ENCODE measurements at places on chromosomes 7 and 10.

DNA sequence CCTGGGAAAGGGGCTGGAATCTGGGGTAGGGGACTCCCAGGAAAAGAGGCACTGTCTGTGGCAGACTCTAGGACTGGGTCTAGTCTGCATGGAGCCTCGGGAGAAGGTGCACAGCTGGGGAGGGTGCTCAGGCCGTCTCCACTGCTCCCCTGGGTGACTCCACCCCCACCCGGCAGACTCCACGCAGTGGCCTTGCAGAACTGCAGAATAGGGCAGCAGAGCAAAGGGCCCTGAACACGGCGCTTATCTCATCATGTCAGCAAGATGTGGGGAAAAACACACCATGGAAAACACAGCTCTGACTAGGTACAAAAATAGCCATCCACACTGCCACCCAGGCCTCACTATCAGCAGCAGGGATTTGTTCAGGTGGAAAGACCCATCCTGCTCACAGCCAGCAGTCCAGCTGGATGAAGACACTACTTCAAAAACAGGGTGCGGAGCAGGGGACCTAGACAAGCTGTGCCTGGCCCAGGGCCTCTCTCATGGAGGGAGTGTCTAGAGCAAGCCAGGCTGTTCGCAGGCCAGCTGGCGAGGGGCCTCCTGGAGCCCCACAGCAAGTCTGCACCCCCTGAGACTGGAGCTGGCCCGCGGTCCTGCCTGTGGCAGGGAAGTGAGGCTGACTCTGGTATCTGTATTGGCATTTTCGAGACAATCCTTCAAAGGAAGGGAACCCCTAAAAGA, 11.7 kb downstream of the MAT1A start:
- DNase-seq = no peak

DNA sequence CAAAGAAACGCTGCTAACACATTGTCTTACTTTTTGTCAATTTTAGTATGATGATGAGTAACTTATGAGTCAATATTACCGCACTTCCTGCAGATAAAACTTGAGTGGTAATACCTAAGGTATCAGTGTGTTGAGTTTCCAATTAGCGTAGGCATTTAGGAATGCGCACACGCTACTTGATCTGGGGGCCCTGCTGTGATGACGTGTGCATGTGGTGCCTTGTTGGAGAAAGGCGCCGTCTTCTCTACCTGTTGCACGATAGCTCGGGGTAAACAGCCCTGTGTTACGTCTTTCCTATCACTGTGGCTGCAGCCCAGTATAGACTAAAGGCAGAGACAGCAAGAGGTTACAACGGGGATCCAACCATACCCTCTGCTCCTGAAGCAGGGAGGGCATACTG, 476.8 kb upstream of the ADARB2 start:
- DNase-seq = no peak

GRCh38 chr10:131206111-131206995, 105.2 kb downstream of the TCERG1L start:
- no peak for DNase-seq

- peak; percentile 9 for DNase-seq
Measured at GRCh38 chr7:27173511-27173955, 587 bp downstream of the HOXA10 start.

GRCh38 chr7:47707583-47707982, 125.7 kb upstream of the TNS3 start:
- no peak for DNase-seq

- no peak for DNase-seq
Measured at GRCh38 chr10:94002156-94002555, 8.4 kb downstream of the PLCE1 start.

DNA sequence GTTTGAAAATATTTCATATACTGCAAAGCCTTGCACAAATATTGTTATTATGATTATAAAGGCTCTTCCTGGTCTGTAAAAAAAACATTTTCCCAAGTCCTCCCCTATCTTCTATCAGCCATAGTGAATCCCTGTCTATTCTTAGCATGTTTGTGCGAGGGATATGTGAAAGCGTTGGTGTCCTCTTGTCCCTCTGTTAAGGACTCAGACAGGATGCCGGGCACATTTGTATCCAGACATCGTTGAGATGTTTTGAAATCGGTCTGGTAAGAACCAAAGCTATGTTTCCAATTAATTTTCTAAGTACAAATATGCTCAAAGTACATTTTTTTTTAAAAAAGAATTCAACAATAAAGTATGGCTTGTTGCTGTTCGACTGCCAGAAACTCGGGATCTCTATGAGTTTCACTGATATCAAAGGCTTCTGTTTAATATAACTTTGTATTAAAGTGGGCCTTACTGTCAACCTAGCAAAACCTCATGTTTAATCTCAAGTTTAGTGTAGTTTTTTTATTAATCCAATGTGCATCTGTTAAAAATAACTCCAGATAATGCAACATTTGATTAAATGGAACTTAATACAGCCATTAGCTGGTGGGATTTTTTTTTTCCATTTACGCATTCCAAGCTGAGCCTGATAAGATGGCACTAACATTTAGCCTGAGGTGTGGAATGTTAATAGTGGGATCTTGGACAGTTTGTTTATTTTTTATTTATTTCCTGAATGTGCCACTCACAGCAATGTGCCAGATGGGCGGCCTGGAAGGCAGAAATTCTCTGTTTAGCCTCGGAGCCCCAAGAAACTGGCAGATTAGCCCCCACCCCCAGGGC, 754.3 kb downstream of the LRMDA start:
- no peak for DNase-seq

- no peak for DNase-seq
Measured at GRCh38 chr7:107622894-107623293, 37.7 kb upstream of the SLC26A4 start.

- no peak for DNase-seq
Measured at GRCh38 chr7:21939136-21939857, 6.4 kb downstream of the CDCA7L start.

DNA sequence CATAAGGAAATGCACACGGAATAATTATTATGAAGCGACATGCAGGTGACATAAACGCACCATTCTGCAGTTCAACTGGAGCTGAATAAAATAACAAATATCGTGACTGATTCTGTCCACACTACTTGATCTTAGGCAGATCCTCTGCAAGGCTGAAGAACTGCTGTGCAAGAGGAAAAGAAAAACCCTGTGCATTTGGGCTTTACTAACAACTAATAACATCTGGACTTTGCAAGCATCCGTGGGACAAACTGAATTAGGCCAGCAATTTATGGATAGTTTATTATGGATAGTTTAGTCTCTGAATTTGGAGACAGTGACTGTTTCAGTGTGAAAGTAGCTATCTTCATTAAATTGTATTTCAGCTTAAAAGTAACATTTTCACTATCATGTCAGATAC, 309.4 kb downstream of the SFMBT2 start:
- DNase-seq = no peak

DNA sequence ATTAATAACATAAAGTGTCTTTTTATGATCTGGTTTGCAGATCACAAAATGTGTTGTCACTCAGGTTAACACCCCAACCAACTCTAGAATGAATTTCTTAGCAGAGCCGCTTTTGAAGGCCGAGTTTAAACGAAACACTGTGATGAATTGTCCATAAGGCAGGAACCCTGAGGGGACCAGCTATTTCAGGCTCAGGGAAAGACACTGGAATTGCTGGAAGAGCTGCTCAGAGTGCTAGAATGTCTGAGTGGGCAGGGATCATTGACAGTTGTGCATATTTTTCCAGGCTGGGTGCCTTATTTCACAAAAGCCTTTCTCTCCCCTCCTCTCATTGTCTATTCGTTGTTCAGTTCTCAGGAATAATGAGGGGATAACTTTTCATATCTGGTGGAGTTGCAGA, 68.7 kb upstream of the PRKG1 start:
- no peak for DNase-seq

- no peak for DNase-seq
Measured at GRCh38 chr10:72309290-72310240, 35.8 kb downstream of the DDIT4 start.

GRCh38 chr10:33347211-33347610, 12.7 kb upstream of the NRP1 start:
- DNase-seq = no peak

- no peak for DNase-seq
Measured at GRCh38 chr7:43647673-43648472, 65.0 kb downstream of the STK17A start.

- DNase-seq = no peak
Measured at GRCh38 chr7:86592185-86592584, 51.5 kb upstream of the GRM3 start.

DNA sequence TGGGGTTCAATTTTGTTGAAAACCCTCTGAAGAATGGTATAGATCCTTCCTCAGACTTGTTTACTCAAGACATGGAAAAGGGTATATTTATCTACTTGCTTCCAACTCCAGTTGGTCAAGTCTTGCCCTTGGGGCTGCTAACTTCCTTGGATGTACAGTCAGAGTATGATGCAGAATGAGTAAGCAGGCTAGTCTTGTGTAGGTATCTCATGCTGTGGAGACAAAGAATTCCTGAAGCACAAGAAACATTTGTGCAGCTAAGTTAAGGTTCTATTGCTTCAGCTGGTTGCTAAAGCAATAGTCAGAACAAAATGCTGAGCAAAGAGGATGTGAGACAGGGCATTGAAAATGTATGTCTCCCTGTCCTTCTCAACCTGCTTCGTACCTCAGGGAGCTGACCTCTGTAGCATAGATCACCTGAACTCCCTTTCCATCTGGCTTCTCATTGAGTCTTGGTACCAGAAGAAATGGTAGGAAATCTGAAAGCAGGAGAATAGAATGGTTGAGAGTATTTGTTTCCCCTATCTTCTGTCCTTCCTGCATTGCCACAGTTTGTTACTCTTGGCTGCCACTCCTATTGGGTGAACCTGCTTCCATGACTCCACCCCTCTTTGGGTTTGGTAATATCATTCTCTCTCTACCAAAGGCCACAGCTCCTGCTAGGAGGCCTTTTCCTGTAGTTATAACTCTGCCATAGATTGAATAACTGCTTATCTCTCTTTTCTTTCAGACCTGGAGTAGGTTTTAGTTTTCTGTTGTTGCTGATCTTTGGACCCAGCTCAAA, 346.0 kb downstream of the PHF14 start:
- no peak for DNase-seq

GRCh38 chr7:155761162-155761561, 51.1 kb downstream of the SHH start:
- no peak for DNase-seq

DNA sequence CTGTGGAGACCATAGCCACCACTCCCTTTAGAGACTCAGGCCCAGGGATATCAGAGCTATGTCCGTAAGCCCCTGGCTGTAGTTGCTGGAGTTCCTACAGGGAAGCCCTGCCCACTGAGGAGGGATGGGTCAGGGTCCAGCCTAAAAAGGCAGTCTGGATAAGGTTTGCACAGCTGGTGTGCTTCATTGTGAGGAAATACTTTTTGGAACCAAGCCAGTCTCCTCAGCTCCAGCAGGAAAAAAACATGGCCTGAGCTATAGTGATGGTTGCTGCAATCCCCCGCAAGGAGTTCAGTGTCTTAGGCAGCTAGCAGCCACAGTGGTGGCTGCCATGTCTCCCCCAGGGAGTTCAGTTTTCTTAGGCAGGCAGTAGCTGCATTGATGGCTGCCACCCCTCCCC, 52.6 kb upstream of the CYP2C8 start:
- DNase-seq = no peak

DNA sequence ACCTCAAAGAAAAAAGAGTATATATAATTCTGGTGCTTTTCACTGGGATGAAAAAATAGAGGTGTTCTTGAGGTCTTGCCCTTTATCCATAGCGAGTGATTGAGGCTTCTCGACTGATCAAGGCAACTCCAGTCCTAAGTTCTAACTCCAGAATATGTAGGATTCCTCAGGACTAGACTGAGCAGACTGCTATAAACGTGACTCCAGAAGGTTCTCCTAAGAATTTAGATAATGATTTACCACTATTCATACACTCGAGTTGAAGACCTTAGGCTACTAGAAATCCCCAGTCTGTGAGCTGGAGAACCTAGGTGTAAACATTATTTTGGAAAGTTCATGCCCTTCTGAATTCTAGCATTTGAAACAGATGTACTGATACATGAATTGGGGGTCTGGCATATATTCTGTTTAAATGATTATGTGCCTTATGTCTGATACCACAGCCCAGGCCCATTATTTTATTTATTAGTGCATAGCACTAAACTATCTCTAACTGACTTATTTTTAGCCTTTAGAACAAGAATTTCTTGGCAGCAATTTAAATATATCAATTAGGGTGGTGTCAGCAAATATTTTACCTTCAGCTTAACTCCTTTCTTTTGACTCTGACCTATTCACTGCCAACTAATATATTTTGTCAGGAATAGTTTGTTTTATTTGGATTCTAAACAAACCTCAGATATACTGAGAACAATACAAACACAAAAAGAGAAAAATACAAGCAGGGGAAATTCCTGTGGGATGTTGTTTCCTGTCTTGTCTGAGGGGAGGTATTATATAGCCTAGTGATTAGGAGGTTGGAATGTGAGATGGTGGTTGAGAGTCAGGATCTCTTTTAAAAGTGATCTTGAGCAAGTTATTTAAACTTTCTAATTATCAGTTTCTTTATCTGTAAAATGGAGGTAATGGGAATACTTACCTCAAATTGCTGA, 75.8 kb downstream of the PODXL start:
- no peak for DNase-seq

GRCh38 chr10:73872190-73872710, 2.1 kb downstream of the CAMK2G start:
- DNase-seq = no peak

DNA sequence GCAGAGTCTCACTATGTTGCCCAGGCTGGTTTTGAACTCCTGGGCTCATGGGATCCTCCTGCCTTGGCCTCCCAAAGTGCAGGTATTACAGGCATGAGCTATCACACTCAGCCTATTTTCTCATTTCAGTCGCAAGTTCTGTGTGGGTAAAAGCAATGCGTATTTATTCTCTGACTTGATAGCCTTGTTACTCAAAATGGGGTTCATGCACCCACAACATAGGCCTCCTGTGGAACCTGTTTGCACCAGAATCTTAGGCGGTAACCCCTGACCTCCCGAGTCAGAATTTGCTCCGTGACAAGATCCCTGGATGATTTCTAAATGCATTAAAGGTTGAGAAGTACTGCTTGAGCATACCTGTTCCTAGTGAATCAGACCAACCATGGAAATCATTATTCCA, 7.3 kb downstream of the IL2RA start:
- no peak for DNase-seq

GRCh38 chr7:130254555-130254954, 12.1 kb upstream of the CPA2 start:
- DNase-seq = no peak

DNA sequence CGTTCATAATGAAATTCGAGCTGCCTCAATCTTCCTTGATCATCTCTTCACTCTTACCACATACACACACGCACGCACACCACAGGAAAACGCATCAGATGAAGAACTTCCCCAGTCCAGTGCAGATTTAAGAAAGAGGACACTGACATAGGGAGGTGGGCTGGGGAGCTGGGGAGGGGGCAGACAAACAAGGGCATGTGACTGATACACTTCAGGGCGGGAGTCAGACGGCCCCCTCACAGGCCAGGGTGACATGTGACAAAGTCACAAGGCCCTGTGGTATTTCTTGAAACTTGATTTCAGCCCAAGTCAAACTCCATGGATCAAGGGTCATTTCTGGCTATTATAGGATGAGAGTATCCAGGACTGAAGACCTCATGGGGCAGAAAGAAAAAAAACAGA, 82.6 kb downstream of the KCNMA1 start:
- DNase-seq = no peak
